Upper lobe of right lung (tissue), 1 donor: ENCODE measurements at places on chromosomes 12 and 14. TPM values are rescaled to one million over a fixed set of nuclear protein-coding genes. Genes with fewer than 3 reads are reported as not detected.

DNA sequence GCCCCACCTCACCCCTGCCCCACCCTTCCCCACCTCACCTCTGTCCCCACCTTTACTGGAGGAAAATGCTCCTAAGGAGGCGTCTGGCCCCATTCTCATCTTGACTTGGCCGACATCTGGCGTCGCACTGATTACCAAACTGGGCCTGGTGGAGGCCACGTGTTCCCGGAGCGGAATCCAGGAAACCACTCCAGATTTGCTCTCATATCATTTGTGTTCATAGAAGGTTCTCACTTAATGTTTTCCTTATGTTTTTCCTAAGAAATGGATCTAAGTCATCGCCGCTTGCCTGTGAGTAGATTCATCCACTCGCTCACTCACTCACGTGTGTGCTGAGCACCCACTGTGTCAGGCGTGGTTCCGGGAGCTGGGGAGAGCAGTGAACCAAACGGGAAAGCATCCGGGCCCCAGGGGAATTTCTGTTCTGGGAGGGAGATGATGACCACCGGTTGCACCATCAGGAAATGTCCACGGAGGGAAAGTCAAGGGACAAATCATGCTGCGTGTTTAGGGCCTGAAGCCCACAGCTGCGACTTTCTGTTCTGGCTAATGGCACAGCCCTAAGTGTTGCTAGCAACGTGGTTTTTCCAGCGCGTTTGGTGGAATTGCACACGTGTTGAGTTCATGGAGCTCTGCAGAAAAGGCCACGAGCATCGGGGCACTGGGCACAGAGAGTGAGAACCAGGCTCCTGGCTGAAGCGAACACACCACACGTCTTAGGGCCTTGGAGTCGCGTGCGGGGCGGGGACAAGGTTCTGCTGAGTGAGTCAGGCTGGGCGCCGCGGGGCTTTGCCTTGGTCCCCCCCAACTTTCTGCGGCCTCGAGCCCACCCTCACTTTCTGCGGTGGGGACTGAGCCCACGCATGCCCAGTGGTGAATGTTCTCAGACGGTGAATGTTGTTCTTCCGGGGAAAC lies 57.7 kb downstream of the ADGRD1 start:
- H3K27ac ChIP-seq, result no peak overlapping the region
- peaks cover 18% of the 10 kb centered on the region for H3K36me3 ChIP-seq
- H3K4me3 ChIP-seq, result no peak overlapping the region
- no peaks in the 10 kb centered on the region for H3K27me3 ChIP-seq

- DNase-seq, result no peak
- H3K27me3 ChIP-seq, result no peaks in the 10 kb centered on the region
- no peak overlapping the region for H3K27ac ChIP-seq
- H3K4me3 ChIP-seq, result no peak overlapping the region
These were observed 13.2 kb downstream of the CLEC4E start for GRCh38 chr12:8527250-8528130.

GRCh38 chr12:115451151-115451779 lies 767.3 kb upstream of the TBX3 start:
- peaks cover 12% of the 10 kb centered on the region for H3K27me3 ChIP-seq
- no peak for DNase-seq
- H3K4me3 ChIP-seq, result peak overlapping the region; percentile 34
- H3K27ac ChIP-seq, result no peak overlapping the region

DNA sequence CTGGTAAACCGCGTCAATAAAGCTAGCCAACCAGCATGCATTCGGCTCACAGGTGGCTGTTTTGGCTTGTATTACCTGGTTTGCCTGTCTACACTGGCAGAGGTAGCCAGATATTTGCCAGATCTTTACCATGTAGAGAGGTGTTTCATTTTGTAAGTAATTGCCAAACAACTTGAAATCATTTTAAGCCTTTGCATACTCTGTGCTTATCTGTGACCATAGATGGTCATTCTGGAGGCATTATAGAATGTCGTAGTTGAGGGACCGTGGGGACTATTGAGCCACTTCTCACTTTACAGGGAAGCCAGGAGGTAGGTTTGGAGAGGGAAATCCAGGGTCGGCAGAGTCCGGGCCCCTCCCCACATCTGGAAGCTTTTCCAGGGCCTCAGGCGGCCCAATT lies 5.9 kb downstream of the ADGRD1 start:
- no peaks in the 10 kb centered on the region for H3K4me1 ChIP-seq
- no peak for DNase-seq
- no peak overlapping the region for H3K27ac ChIP-seq

DNA sequence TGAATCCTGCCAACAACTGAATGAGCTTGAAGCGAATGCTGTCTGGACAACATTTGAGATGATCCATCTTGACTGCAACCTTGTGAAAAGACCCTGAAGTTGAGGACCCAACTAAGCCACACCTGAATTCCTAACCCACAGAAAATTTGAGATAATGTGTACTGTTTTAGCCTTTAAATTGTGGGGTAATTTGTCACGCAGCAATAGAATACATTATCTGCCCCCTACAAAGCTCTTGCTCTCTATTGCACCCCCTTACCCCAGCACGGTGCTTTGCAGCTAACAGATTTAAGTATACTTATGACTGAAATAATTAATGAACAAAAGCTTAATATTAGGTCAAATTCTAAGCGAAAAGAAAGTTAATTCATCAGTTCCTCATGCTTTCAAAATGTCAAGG lies 1.6 kb downstream of the POLE2 start:
- DNase-seq, result no peak
- H3K4me1 ChIP-seq, result peaks cover 6% of the 10 kb centered on the region
- H3K27me3 ChIP-seq, result no peaks in the 10 kb centered on the region
- no peaks in the 10 kb centered on the region for H3K36me3 ChIP-seq

DNA sequence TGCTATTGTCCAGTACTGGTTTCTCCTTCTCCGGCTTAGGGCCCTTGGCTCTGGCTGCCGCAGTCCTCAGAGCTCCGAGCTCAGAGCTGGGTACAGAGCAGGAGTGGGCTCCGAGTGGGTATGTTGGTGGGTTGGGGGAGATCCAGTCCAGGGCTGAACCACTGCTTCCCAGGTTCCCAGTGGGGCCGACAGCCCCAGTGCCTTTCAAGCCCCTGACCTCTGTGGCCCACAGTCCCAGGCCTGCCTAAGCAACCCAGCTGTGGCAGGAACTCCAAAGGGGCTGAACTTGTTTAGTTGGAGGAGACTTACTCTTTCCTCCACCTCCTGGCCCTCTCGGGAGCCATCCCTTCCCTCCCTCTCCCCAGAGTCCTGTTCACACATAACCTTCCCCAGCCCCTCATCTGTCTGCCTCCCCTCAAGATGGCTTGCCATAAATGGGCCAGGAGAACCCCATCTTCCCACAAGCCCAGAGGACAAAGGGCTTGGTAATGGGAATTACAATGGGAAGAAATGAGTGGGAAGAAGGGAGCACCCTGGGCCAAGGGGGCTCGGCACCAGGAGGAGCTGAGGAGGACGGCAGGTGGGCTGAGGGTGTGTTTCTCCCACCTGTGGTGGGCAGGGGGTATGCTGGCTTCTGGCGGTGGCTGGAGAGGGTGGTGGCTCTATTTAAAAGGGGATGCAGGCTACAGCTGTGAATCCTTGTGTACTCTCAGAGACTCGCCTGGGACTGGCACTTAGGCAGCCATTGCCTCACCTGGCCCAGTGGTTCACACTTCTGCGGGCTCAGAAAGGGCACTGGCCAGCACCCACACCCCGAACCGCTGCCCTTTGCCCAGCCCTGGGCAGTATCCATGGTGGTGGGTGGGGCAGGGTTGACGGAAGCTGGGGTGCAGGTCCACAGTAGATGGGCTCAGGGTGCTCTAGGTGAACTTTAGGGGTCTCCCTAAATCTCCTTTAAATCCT lies 3.8 kb upstream of the MYH6 start:
- no peak overlapping the region for H3K4me3 ChIP-seq
- H3K27me3 ChIP-seq, result no peaks in the 10 kb centered on the region
- H3K27ac ChIP-seq, result no peak overlapping the region
- DNase-seq, result no peak

- H3K27ac ChIP-seq, result no peak overlapping the region
- H3K4me1 ChIP-seq, result peaks cover 24% of the 10 kb centered on the region
- peak overlapping the region; percentile 30 for H3K4me3 ChIP-seq
- H3K36me3 ChIP-seq, result no peaks in the 10 kb centered on the region
- H3K27me3 ChIP-seq, result peaks cover 34% of the 10 kb centered on the region
These were observed 9.8 kb downstream of the EXOC3L4 start for GRCh38 chr14:103104389-103104653.

- peak; percentile 70 for DNase-seq
- H3K4me3 ChIP-seq, result peak overlapping the region; percentile 79
- peak overlapping the region; percentile 31 for H3K27ac ChIP-seq
These were observed 620 bp downstream of the PGAM5 start for GRCh38 chr12:132711080-132711843.

GRCh38 chr14:56992332-56992820 lies 182.1 kb upstream of the OTX2 start:
- no peaks in the 10 kb centered on the region for H3K4me1 ChIP-seq
- H3K27me3 ChIP-seq, result no peaks in the 10 kb centered on the region
- no peak for DNase-seq
- H3K4me3 ChIP-seq, result no peak overlapping the region
- H3K27ac ChIP-seq, result no peak overlapping the region
- no peaks in the 10 kb centered on the region for H3K36me3 ChIP-seq

DNA sequence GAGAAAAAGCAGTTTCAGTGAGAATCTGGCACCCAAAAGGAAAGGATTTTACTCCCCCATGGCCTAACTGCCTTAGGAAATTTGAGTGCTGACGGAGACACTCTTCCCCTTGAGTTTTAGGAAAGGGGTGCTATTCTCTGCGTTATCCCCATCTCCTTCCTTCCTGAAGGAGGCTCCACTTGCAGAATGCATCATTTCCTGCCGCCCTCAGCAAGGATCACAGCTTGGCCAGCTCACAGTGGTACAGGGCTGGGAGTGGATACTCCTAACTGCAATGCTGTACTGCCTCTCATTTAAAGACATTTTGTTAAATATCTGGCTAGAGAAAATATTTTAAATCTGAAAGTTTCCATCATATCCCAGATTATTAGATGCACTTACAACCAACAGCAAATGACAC lies 33.0 kb downstream of the RDH12 start:
- no peak for DNase-seq
- H3K4me3 ChIP-seq, result no peak overlapping the region
- no peak overlapping the region for H3K27ac ChIP-seq
- H3K27me3 ChIP-seq, result no peaks in the 10 kb centered on the region
- H3K36me3 ChIP-seq, result no peaks in the 10 kb centered on the region
- H3K4me1 ChIP-seq, result no peaks in the 10 kb centered on the region

DNA sequence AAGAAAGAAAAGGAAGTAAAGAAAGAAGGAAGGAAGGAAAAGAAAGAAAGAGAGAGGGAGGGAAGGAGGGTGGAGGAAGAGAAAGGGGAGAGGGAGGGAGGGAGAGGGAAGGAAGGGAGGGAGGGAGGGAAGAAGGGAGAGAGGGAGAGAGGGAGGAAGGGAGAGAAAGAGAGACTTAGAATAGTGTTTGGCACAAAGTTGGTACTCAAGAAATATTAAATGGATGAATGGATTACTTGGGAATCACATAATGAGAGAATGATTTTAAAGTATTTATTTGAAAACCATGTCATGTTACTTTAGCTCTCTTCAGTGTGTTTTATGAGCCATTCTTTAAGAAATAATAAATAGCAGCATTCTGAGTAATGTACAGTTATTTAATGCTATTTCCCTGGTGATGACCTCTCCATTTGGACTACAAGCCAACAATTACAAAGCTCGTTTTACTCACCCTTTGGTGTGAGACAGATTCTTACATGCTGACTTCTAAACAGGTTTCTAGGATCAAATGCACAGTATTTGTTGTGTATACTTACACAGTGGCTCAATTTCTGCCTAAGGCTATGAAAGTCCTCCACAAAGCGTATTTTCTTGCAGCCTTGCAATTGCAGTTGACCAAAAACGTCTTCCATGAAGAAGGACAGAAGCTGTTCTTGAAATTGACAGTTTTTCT lies 861 bp downstream of the IL26 start:
- H3K27me3 ChIP-seq, result no peaks in the 10 kb centered on the region
- no peaks in the 10 kb centered on the region for H3K36me3 ChIP-seq
- H3K4me3 ChIP-seq, result no peak overlapping the region
- H3K27ac ChIP-seq, result no peak overlapping the region
- DNase-seq, result no peak
- no peaks in the 10 kb centered on the region for H3K4me1 ChIP-seq

ZDHHC22 gene
- not detected for total RNA-seq

ABCD2 gene
- total RNA-seq, result 0.46 TPM

DNA sequence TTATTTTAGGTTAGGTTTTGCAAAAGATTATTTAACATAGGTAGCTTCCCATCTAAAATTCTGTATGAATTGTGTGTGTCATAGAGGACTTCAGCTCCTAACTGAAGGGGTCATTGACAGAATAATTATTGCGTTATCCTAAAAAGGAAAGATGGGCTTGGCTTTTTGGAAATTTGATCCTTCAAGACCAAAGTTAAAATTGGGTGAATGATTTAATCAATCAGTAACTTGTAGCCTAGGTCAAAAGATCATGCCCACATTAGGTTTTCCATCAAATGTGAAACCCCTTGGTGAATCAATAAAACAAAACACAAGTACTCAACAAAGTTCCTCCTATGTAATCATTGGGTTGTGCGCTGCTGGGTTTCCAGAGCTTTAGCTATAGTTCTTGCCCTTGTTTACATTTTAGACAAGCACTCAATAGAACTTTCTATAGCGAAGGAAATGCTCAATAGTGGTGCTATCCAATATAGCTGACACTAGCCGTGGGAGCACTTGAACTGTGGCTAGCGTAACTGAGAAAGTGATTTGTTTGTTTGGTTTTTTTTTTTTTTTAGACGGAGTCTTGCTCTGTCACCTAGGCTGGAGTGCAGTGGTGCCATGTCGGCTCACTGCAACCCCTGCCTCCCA lies 37.6 kb upstream of the ARHGAP5 start:
- DNase-seq, result no peak
- H3K4me1 ChIP-seq, result no peaks in the 10 kb centered on the region
